ENCODE measurements at places on chromosomes 4 and X.

GRCh38 chrX:45557387-45557786 lies 356.7 kb upstream of the DIPK2B start:
- DNase-seq, result no peak

GRCh38 chrX:71184092-71184491 lies 38.9 kb upstream of the GJB1 start:
- DNase-seq, result no peak

GRCh38 chr4:126957556-126957955 lies 675.2 kb upstream of the INTU start:
- no peak for DNase-seq

GRCh38 chr4:107742791-107743190 lies 22.8 kb upstream of the PAPSS1 start:
- DNase-seq, result no peak

GRCh38 chr4:37667197-37668100 lies 18.7 kb downstream of the RELL1 start:
- DNase-seq, result no peak

- DNase-seq, result peak; percentile 9
Measured at GRCh38 chrX:78653118-78653822, 5.9 kb downstream of the RTL3 start.

DNA sequence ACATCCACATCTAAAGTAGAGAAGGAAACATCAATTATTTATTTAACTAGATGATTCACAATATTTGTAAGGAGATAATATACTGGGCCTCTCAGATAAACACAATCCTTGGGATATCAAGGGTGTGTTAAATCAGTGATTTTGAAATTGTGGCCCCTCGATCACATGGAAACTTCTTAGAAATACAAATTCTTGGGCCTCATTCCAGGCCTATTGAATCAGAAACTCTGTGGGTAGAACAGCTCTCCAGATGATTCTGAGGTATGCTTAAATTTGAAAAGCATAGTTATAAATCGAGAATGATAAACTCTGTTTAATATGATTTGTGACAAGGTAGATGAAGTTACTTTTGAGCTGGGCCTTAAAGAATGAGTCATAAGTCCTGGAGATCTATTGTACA lies 64.3 kb upstream of the GPR174 start:
- DNase-seq, result no peak

DNA sequence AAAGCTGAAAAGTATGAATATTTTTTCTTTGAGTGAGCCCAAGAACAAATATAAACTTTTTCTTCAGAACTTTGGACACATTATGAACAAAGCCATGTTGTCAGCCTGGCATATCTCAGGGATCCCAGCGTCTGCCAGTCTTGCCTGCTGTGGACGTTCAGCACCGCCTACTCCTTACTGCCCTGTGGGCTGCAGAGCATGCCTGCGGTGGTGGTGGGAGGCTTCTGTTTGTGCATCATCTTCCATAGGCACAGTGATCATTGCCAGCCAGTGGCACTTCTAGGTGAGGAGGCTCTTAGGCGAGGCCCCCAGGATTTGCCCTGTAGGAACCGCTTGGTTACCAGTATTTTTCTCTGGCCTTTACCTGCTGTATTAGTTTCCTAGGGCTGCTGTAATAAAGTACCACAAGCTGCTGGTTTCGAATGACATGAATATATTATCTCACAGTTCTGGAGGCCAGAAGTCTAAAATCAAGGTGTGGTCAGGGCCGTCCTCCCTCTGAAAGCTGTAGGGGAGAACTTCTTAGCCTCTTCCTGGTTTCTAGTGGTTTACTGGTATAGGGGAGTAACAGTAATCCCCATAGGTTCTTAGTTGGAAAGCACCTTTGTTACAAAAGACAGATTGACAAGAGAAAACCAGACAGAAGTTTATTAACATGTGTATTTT lies 15.4 kb downstream of the ANXA3 start:
- DNase-seq, result no peak

DNA sequence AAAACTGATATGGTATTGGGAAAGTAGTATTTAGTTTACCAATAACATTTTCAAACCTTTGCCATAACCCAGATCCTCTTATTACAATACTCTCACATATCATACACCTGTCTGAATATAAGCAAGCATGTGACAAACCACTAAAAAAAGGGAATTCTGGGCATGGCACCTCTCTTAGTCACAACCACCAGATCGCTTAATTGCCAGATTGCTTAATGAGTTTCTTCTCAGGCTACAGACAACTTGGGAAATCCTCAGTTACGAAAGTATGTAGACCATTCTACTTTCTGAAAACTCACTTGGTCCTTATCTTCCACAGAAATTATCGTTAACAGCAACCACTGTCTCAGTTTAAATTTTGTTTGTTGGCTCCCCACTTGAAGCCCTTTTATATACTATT lies 2.1 kb downstream of the NAF1 start:
- DNase-seq, result no peak

GRCh38 chr4:153084980-153085630 lies 119.1 kb upstream of the TRIM2 start:
- peak; percentile 75 for DNase-seq

- DNase-seq, result no peak
Measured at GRCh38 chr4:101253121-101253520, 94.2 kb downstream of the PPP3CA start.

DNA sequence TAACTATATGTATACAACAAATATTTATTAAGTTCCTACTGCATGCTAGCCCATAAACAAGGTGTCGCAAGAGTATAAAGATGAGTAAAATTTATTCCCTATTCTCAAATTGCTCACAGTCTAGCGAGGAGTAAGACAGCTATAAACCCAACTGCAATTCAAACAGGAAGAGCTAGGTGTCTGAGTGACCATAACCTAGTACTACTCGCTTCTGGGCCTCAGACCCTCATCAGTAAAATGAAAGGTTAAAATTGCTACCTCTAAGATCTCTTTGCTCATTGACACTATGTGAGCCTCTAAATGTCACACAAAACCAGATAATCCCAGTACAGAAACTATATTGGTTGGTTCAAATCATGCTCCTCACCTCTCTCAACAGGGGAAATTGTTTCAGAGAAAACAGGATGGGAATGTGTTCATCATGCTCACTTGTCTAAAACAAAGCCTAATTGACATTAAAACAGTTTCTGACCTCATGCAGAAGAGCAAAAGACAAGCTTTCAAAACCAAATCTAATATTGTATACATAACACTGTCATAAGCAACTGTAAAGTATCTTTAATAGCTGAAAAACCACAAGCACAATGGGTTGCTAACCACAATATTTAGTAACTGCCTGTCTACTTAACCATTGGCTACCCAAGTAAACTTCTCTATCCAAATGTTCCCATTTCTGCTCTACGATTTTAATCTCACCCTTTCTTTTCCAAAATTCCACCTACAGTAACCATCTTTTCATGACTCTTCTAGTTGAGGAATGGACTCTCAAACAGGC lies 264.6 kb upstream of the FMR1 start:
- no peak for DNase-seq

GRCh38 chrX:138128027-138128671 lies 562.2 kb downstream of the ZIC3 start:
- DNase-seq, result peak; percentile 7

DNA sequence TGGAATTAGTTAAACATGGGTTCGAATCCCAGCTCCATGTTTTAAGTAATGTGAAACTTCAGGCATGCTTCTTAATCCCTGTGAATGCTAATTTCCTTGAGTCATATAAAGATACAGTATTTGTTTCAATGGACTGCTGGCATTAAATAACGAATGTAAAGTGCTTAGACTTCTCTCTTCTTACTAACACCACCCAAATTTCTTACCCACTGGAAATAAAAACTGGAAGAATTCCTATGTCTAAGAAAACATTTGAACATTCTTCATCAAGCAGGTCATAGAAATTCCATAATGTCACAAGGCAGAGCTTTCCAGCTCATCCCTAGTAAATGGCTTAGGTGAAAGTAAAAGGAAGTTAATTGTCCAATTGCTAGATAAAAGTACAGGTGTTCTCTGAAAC lies 172.5 kb downstream of the ANK2 start:
- no peak for DNase-seq

DNA sequence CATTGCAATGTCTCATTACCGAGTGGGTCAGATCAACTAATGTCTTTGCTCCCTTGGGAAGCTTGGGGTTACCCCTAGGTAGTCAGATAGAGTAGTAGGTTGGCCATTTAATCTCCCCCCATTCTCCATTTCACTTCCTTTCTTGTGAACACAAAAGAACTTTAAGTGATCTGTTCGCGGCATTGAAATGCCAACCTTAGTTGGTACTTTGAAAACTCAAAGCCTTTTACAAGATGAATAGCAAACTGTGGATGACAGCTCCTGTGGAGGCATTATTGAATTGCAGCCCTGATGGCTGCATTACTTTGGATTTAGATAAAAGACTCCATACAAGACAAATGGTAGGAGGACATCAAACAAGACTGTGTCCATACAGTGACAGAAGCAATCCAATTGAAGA lies 469.1 kb downstream of the GBA3 start:
- DNase-seq, result no peak

- DNase-seq, result no peak
Measured at GRCh38 chrX:120001787-120002186, 58.2 kb upstream of the NKAP start.

GRCh38 chr4:185892165-185892564 lies 80.2 kb upstream of the SORBS2 start:
- DNase-seq, result no peak

DNA sequence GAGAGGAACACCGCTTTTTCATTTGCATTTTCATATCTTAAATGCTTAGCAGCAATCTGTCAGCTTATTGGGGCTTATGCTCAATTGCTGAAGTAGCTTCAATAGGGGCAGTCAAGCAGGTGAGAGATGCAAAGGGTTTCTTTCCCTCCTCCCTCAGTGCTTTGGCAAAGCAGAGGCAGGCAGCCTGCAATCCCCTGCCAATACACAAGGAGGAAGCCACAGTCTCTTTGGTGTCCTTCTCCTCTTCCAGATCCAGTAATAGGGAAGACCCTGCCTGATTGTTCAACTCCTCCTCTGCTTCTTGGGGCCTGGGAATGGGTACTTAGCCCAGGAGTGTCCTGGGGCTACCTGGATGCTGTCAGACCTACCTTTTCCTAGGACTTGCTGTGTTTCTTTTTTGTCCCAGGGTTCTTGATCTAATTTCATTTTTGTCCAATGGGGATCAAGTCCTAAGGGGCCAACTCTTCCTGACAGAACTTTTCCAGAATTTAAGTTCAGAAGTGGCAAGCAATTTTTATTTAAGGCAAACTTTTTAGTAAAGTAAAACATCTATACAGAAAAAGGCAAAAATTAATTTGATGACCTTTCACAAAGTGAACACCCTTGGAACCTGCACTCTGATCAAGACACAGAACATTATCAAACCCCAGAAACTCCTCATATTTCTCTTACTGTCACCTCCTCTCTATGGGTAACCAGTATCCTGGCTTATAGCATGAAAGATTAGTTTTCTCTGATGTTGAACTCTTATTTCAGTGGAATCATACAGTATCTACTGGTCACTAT lies 260.3 kb downstream of the PPP3CA start:
- no peak for DNase-seq

DNA sequence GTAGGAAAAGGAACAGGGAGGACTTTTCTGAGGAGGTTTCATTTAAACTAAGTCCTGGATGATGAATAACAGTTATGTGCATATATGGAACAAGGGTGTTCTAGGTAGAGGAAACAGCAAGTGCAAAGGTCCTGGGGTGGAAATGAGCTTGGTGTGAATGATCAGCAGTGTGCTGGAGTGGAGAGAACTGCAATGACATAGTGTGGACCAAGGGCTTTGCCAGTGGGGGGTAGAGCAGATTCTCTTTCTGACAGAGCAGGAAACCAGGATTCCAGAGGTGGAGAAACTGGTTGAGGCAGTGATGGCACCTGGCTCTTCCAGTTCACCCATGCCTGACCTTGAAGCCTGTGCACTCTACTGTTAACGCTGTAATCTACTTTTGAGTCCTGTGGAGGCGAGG lies 1.7 kb downstream of the PPP1R3F start:
- DNase-seq, result no peak

- no peak for DNase-seq
Measured at GRCh38 chr4:56768763-56769162, 52.7 kb downstream of the SPINK2 start.

DNA sequence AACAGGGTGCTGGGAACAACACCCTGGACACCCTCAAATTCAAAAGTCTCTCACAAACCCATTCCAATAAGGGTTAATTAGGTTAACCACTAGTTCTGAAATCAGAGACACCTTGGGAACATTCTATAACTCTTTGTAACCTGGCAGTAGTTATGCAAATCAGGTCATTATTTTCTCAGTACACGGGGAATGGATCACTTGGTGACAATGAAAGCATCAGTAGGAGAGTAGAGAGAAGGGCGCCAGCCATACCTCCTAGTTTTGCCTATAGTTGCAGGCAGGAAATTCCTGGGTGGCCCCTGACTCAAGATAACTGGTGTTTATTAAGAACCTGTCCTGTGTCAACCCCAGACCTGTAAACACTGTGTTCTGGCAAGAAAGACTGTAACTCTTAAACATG lies 2.5 kb downstream of the CCDC110 start:
- DNase-seq, result no peak

- no peak for DNase-seq
Measured at GRCh38 chrX:141278306-141278705, 36.0 kb upstream of the SPANXC start.

DNA sequence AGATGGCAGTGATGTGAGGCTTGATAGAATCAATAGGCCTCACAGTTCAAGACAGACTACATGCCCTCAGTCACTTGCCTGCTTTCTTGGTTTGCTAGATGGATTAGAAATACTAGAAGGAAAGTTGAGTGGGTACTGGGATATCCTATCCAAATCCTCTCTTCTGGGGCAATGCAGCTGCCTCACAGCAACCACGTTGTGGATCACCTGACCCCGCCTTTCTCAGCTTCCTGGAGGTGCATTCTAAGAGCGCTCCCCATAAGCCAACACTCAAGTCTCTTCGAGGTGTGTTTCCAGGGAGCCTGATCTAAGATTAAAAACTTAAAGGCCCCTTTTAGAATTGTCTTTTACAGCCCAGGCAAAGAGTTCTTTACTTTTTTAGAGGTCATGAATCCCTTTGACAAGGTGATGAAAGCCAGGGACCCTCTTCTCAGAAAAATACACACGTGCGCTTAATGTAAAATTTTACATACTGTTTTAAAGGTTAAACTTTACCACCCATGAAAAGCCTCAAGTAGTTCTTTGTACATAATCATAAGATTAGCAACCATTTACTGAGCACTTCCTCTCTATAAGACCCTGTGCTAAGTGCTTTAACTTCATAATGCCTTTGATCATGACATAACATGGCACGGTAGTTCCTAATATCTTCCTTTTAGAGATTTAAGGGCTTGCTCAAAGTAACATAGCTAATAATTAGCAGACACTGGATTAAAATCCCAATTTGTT lies 840 bp upstream of the RPL34 start:
- DNase-seq, result peak; percentile 42

- DNase-seq, result no peak
Measured at GRCh38 chr4:154124539-154125255, 335.8 kb upstream of the SFRP2 start.
